ENCODE measurements at places on chromosomes 4 and X.

- no peak for DNase-seq
Observed at GRCh38 chr4:8084712-8085490, 73.7 kb downstream of the ABLIM2 start.

- no peak for DNase-seq
Observed at GRCh38 chr4:174255786-174256185, 27.7 kb downstream of the FBXO8 start.

DNA sequence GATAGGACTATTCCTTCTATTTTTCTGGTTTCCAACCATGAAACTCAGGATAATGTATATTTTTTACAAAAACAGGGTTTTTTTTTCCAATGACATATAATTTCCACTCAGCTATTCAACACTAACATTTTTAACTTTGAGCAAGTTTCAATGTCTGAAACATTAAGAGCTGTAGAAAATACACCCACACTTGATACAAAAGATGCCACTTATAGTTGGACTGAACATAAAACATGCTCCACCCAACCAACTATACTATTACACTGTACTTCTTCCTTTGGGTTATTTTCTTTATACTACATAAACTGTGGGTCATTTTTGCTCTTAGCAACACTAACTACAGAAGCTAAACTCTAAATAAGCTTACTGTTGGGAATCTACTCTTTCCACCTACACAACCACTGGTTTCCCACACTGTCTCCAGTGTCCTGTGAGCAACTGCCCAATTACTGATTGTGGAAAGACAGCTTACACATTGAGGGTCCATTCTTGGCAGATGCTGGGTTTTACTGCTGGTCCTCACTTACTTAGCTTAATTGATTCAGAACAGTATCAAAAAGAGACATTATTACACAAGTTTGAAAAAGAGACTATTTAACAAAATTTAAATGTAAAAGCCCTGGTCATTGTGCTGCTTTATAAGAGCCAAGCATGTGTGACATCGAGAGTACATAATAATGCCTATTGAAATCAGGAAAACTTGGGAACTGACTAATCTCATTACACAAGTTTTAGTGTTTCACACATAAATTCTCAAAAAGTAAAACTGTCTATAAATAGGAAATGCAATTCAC lies 6.3 kb downstream of the AMMECR1 start:
- DNase-seq = no peak

GRCh38 chrX:148723551-148723950 lies 223.1 kb downstream of the AFF2 start:
- DNase-seq = no peak

- no peak for DNase-seq
Observed at GRCh38 chrX:16528620-16529019, 121.3 kb upstream of the S100G start.

GRCh38 chr4:65344278-65344825 lies 325.9 kb downstream of the EPHA5 start:
- DNase-seq = no peak

DNA sequence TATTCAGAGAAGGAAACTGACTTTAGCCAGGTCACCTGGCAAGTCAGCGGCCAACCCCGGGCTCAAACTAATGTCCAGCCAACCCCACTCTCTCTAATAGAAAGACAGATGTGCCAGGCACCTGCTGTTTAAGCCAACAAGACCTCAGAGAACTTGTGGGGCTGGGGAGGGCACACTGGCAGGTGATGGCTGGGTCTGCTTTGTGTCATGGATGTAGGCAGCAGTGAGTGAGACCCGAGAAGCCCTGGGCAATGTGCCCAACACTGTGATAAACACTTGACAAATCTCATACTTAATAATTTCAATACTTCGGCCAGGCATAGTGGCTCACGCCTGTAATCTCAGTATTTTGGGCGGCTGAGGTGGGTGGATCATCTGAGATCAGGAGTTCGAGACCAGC lies 9.0 kb upstream of the CD99L2 start:
- no peak for DNase-seq

DNA sequence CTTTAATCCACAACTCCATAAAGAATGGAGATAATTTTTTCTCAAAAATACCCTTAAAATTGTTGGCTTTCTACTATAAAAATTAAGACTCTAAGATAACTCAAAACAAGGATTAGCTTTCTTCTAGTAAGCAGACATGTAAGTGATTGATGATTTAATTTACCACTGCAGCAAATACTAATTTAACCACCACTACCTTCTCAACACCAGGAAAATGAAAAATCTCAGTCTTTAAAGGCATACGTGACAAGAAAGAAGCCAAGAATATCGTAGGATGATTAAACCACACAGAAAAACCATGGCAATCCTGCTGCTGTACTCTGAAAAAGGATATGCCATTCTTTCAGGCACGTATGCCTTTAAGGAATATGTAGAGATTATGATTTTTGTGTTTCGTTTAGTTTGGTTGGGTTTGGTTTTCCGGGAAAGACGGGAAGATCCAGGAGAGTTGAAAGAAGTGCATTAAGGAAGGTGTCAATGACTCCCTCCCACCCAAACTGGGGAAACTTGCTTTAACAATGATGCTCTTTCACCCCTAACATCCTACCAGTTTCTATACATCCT lies 881 bp downstream of the LRCH2 start:
- no peak for DNase-seq

GRCh38 chrX:124217304-124218251 lies 114.9 kb upstream of the TEX13D start:
- peak; percentile 25 for DNase-seq

DNA sequence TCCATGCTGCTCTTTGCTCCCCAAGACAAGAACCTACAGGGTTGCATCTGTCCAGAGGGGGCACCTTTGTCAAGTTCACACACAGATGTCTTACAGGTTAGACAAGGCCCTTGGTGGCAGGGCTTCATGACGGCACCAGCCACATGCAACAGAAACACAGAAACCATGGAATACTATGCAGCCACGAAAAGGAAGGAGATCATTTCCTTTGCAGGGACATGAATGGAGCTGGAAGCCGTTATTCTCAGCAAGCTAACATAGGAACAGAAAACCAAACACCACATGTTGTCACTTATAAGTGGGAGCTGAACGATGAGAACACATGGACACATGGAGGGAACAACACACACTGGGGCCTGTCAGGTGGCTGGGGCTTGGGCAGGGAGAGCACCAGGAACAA lies 85.1 kb upstream of the NDP start:
- no peak for DNase-seq

DNA sequence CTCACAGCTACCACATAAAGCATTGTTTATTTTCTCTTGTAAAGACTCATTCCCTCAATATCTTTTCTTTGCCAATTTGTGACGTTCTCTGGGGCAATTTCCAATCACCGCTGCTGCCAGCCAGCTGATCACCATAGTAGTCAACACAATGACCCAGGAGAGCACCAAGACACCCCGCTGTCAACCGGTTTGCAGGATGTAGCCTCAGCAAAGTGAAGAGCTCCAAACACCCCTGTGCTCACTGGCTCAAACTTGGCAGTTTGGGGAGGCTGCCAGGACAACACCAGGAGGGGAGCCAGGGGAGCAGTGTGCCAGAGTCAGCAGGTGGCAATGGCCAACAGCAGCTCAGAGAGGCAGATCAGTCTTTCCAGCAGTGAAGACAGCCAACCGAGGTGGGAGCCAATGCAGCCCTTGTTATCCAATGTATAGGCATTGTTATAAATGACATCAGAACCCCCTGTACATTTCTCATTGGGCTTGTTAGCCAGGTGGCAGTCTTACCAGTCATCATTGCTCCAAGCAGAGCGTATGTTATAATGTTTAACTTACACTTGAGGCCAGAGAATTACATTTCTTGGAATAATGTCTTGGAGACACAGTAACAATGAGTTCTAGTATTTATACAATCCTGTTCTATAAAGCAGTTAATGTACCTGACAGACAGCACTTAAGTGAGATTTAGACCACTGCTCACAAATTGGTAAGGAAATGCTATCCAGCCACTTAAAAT lies 274.9 kb upstream of the GK2 start:
- no peak for DNase-seq
